ENCODE measurements at places on chromosomes 3 and 15.

- no peak for DNase-seq
Observed at GRCh38 chr3:113536627-113537101, 4.3 kb downstream of the SIDT1 start.

- no peak for DNase-seq
Observed at GRCh38 chr3:191244242-191244867, 45.3 kb downstream of the OSTN start.

DNA sequence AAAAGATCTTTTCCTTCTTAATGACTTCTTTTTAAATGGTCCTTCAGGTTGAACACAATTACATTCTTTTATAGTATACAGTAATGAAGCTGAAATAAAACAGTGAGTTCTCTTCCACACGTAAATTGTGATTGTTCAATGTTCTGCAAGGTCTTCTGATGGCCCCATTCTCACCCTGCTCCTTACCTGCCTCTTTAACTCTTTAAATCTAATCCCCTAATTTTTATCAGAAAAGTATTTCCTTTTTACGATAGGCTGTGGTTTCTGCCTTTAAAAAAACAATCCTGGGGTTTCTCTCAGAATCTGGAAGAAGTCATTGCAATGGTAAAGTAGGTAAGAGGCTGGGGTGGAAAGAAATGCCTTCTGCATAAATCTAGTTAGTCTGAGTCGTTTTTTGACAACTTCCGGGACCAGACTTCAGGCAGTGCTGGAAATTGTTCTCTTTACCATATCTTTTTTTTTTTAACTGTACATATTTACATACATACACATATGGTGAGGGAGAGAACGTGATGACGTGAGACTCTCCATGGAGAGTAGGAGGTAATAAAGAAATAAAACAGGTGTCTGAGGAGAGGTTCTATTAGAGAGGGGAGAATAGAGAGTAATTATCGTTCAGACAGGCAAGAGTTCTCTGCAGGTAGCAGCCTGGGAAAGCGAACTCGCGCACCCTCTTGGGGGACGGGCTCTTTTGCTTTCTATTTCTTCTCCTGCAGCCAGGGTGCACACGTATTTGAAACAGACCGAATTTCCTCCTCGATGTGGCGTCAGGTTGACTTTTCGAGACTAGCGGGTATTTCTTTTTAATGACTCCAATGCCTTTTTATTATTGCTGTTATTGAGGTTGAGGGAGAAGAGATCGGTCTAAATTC lies at the start of gene SIDT1:
SIDT1 (plus strand) TSS at position 730 of the 872 bp plus-strand sequence. CDS start 467 bp downstream, outside the sequence.
- peak; percentile 59 for DNase-seq

DNA sequence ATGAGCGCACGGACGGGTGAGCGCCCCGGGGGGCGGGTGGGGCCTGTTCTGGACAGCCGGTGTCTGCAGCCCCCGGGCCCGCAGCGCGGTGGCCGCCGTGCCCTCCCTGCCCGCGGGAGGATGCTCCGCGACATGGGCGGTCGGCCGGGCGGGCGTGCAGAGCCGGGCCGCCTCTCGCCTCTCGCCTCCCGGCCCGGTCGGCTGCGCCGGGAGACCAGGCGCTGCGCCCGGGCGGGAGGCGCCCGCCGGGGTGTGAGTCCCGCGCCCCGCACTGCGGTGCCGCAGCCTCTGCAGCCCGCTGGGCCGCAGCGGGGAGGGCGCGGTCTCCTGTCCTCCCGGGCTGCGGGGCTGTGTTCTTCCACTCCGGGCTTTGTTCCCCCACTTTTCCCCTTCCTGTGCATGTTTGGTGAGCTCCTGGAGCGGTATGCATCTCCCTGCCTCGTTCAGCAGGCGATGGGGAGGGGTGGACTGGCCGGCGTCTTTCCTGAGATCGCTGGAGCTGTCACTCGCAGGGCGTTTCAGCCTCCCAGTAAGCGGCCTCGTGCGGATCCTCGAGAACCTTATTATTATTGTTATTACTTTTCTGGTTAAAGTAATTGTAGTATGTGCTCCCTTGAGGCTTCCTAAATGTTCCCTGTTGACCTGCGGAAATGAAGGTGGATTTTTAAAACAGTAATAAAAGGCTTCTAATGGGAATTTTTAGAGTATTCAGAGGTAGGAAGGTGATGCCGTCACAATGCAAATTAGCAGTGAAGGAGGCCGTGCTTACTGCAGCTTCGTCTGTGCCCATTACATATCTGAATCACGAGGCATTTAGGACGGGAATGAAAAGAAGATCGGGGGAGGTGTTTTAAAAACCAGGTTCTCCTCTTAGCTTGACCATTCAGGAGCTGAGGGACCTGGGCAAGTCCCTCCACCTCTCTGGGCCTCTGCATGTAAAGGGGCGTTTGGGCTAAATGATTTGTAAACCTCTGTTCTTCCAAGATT lies 593 bp downstream of the TMOD2 start:
- DNase-seq, result no peak

DNA sequence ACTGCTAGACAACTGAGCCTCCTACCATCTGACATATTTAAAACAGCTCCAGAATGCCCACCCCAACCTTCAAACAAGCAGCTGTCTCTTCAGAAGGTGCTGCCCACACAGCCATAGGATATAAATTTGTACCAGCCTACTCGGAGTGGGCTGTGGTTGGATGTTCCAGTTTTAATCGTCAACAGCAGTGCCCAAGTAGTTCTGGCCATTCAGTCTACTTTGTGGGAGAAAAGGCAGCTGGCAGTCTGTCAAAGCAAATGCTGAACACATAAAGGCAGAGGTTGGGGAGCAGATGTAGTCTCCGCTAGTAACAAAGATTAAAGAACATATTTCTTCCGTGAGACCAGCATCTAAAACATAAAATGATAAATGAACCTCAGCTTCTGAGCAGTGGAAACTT lies 15.9 kb upstream of the ERC2 start:
- DNase-seq, result no peak

GRCh38 chr3:112306825-112307224 lies 12.8 kb upstream of the SLC9C1 start:
- no peak for DNase-seq

GRCh38 chr15:74213858-74214284 lies 11.3 kb upstream of the STRA6 start:
- DNase-seq, result no peak

- no peak for DNase-seq
Observed at GRCh38 chr15:55402707-55403106, 5.5 kb downstream of the CCPG1 start.

- DNase-seq, result no peak
Observed at GRCh38 chr3:6182476-6182875, 678.4 kb upstream of the GRM7 start.

- no peak for DNase-seq
Observed at GRCh38 chr3:73999501-73999900, 374.8 kb upstream of the PDZRN3 start.

DNA sequence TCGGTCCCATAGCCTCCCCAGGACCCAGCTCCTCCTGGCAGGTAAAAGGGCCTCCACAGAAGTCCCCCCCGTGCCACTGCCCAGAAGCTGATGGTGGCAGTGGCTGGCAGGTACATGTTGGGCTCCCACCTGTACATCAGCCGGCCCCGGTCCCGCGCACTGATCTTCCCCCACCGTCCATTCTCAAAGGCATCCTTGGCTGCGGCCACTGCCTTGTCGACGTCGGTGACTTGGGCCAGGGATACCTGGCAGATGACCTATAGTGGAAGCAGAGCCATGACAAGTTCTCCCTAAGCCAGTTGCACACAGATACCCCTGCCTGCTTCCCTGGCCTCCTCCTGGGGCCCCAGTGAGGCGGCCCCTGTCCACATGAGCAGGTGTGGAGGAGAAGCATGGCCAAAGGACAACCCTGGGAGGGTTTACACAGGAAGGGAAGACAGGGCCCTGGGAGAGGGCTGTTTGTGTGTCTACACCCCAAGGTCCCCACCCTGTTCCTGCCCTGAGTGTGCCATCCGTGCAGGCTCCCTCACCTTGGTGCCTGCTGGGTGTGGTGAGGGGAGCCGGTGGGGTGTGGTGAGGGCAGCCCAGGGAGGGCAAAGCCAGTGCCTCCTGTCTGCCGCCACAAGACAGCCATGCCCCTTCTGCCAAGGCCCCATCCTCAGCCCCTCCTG lies 44.8 kb downstream of the ALDH1L1 start:
- DNase-seq, result no peak

- DNase-seq, result no peak
Observed at GRCh38 chr3:57953576-57953975, 54.6 kb upstream of the FLNB start.

GRCh38 chr3:135982404-135982761 lies 16.9 kb downstream of the PPP2R3A start:
- no peak for DNase-seq

DNA sequence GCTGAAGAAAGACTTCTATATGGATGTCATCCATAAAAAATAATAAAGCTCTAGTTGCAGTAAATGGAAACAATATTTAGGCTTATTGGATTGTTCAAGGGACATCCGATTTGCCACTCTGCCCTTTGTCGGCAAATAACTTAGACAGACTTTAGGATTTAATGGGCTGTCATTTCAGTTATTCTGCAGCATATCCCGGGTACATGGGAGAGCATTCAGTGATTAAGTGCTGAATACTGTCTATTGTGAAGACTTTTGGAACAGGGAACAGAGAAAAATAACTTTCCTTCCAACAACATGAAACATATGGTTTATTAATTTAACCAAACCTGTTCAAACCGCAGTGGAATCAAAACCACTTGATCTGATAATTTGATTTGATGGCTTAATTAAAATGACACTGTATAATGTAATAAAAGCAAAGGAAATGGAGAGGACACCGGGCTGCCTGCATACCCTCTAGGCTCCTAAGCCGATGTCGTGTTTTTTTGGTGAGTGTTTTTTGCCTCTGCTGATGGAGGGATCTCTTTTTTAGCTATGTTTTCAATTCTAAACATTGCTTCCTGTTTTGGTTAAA lies 199.3 kb downstream of the FEZF2 start:
- no peak for DNase-seq

GRCh38 chr3:152969557-152970300 lies 134.8 kb downstream of the P2RY1 start:
- no peak for DNase-seq

DNA sequence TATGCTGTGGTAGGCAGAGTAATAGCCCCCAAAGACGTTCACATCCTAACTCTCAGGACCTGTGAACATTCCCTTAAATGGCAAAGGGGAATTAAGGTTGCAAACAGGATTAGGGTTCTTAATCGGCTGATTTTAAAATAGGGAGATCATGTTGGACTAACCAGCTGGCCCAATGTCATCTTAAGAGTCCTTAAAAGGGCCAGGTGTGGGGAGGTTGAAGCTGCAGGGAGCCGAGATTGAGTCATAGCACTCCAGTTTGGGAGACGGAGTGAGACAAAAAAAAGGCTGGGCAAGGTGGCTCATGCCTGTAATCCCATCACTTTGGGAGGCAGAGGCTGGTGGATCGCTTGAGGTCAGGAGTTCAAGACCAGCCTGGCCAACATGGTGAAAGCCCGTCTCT lies 1.6 kb upstream of the FLNB start:
- no peak for DNase-seq

- no peak for DNase-seq
Observed at GRCh38 chr15:42373274-42373673, 14.0 kb downstream of the CAPN3 start.

DNA sequence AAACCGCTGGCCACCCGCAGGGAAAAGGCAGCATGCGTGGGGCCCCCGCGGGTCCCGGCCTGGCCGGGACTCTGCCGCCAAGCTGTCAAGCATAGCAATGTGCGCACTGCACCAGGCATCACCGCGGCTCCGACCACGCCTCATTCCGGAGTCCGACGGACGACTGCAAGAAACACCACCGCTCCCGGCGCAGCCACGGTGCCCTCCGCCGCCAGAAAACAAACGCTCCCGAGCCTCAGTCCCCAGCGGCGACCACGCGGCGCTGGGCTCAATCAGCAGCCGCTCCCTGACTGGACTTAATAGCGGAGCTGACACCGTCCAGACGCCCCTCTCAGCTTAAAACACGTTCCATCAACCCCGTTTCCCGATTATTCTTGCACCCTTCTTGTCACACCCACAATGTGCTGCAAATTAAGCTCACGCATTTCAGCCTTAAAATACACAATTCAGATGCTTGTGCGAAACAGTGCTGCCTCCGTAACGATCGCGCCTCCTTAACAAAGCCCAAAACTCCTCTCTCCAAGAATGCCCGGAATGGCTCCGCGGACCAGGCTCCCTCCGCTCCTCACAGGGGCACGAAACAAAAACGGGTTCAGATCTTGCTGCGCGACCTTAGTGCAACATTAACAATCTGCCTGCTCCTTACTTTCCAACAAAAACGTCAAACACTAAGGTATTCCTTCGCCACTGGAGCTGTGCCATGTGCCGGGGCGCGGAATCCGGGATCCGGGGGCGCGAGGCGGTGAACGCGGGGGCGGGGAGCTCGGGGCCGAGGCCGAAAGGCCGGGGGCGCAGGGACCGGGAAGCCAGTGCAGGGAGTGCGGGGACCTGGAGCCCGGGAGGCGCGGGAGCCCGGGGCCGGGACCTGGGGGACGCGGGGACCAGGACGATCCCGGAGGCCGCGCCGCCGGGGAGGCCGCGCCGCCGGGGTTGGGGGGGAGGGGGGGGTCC lies 655 bp downstream of the CYFIP1 start:
- DNase-seq, result no peak

- no peak for DNase-seq
Observed at GRCh38 chr3:139173372-139174108, 128.8 kb upstream of the PRR23C start.

- no peak for DNase-seq
Observed at GRCh38 chr15:70091726-70092463, 5.8 kb downstream of the TLE3 start.

GRCh38 chr3:59128685-59129084 lies 78.9 kb upstream of the CFAP20DC start:
- no peak for DNase-seq

- no peak for DNase-seq
Observed at GRCh38 chr15:43920815-43921214, 94.0 kb downstream of the WDR76 start.

GRCh38 chr15:31016446-31016915 lies 25.1 kb upstream of the MTMR10 start:
- DNase-seq, result no peak

DNA sequence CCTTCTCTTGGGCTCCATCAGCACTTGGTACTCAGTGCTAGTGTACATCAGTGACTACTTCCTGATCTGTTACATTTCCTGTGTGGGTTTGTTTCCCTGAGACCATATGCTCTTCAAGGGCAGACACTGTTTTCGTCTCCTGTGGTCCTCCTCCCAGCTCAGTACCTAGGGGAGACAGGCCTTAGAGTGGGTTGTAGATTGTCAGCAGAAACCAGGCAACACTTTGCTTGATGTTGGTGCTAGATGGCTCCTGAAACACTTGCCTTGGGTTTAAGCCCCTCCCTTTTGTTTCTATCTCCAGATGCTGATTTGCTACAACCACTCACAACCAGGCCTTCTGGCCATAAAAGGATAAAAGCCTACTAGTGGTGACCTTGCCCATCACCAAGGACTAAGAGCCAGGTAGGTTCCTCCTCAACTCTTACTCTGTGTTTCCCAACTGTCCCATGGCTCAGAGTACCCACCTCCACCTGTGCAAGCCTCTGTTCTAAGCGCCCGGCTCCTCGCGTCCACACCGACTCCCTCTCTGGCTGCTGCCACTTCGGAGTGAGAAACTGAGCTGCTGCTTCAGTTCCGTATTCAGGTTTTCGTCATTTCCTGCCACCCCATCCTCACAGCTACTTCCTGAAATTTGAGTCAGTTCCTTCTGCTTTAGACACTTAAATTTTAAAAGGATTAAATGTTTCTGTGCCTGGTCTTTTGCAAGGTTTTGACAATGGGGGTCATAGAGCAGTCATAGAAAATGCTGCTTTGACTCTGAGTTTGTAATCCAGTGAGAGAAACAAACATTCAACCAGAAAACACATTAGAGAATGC lies at the start of gene HCLS1:
HCLS1 (minus strand) TSS at position 548 of the 816 bp plus-strand sequence. CDS start 2,556 bp downstream, outside the sequence.
- peak; percentile 52 for DNase-seq

- DNase-seq, result no peak
Observed at GRCh38 chr3:28624084-28624483, 275.5 kb upstream of the AZI2 start.
